HT-29 (cell line): ENCODE measurements at places on chromosomes 1 and 21. TPM values are rescaled to one million over a fixed set of nuclear protein-coding genes. Genes with fewer than 3 reads are reported as not detected.

Gene OR6K3
- not detected in 2 replicates for total RNA-seq

- peak; percentile 39 for DNase-seq
Observed at GRCh38 chr1:241269116-241269515, 87.9 kb downstream of the RGS7 start.

Gene SLC37A1
- total RNA-seq, result 96.0 and 102 TPM in 2 replicates

GRCh38 chr1:205832326-205832751 lies 17.6 kb downstream of the PM20D1 start:
- no peak for DNase-seq

- no peak for DNase-seq
Observed at GRCh38 chr1:118335331-118335732, 150.3 kb upstream of the SPAG17 start.

GRCh38 chr1:3020263-3020909 lies 881 bp upstream of the ACTRT2 start:
- DNase-seq, result no peak

Gene ADORA3
- total RNA-seq, result not detected in 2 replicates

DNA sequence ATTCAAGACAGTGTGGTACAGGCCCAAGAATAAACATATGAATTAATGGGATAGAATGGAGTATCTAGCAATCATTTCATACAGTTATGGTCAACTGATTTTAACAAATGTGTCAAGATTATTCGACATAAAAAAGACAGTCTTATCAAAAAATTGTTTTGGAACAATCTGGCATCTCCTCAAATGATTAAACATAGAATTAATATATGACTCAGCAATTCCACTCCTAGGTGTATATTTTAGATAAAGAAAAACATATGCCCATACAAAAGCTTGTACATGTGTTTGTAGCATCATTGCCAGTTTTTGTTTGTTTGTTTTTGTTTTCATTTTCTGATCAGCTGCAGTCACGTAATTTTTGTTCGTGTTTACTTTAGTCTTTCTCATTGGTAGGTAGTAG lies 1188.3 kb downstream of the BRINP3 start:
- no peak for DNase-seq

DNA sequence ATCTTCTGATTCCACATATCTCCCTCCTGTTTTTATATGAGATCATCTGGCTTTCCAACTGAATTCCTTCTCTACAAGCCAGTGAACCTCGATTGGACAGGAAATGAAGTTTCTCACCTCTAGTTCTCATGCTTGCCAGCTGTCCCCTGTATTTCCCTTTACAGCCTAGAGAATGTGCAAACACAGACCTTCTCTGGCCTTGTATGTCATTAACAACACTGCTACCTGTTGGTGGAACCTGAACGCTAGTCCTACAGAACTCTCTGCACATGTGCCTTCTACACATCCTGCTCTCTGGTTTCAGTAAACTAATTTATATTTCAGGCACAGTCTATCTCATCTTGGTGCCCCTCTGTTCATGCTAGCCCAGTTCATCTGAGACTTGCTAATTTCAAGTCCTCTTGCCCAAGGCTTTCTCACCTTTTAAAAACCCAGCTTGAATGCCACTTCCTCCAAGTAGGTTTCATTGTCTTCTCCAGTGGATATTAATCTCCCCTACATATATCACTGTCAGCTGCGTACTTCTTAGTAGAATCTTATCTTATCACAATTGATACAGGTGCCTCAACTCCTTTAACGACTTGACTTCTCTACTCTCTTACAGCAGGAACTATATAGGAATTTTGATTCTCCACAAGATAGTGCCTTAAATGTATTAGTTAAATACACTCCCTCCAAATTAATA lies 549.9 kb downstream of the PLPP3 start:
- DNase-seq, result peak; percentile 12

Gene FMN2
- not detected in 2 replicates for total RNA-seq

- DNase-seq, result no peak
Observed at GRCh38 chr1:32873484-32873883, 2.8 kb upstream of the FNDC5 start.

Gene NEGR1
- total RNA-seq, result not detected in 2 replicates

- no peak for DNase-seq
Observed at GRCh38 chr1:61961009-61961408, 218.7 kb downstream of the PATJ start.

GRCh38 chr21:40616377-40616704 lies 230.6 kb downstream of the DSCAM start:
- DNase-seq, result no peak

- no peak for DNase-seq
Observed at GRCh38 chr1:31757204-31757679, 6.9 kb downstream of the ADGRB2 start.
